ENCODE measurements at places on chromosomes 12 and 14.

GRCh38 chr12:124774054-124774461, 89.6 kb downstream of the SCARB1 start:
- DNase-seq = no peak

- no peak for DNase-seq
These were observed 158.0 kb upstream of the ALG10B start for GRCh38 chr12:38158428-38159091.

DNA sequence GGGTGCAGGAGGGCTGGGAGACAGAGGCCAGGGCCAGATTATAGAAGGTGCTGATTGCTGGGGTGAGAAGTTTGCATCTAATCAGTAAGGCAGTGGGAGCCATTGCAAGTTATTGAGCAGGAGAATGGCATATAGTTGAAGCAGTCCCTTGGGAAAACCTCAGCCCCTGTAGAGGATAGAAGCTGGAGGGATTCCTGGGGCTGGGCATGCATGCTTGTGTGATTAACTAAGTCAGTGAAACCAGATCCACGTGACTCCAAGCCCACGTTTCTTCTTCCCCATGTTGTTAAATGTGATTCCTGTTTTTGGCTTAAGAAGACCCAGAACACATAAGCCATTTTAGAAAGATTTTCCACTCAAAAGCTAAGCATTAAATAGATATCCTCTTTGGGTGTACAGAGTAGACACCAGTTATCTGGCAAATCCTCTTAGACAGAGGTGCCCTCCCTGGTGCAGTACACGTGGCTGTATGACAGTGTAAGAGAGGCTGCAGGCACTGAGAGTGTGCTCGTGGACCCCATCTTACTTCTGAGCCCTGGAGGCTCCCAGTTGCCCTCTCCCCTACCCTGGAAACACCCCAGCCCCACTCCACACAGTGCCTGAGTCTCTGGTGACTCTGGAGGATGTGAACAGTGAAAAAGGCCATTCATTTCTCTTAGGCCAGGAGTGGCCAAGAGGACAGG, 3.2 kb downstream of the C14orf132 start:
- DNase-seq = no peak

GRCh38 chr12:104276273-104277131, 27.0 kb upstream of the EID3 start:
- no peak for DNase-seq
